ENCODE measurements at places on chromosomes 5 and 9.
A peak's percentile ranks its signal among the peaks of the same experiment; 100 is the strongest.

DNA sequence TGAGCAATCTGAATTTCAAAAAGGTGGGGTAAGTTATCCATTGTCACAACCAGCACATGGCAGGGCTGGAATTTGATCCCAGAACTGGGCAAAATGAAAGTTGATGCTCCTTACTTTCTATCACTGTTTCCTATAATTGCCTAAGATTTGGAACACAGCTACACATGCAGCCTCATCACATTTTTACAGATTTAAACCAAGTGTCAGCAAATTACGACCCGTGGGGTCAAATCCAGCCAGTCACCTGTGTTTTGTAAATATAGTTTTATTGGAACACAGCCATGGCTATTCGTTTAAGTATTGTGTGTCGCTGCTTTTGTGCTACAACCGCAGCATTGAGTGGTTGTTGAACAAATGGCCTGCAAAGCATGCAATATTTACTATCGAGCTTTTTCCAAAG lies 94.3 kb downstream of the SREK1 start:
- DNase-seq: no peak

- DNase-seq: peak; percentile 42
Observed at GRCh38 chr5:23507278-23507685, at the start of gene PRDM9. Gene PRDM9 (plus strand): TSS chr5:23507609. CDS start chr5:23509034, 1,425 bp downstream.

GRCh38 chr5:68409259-68409658 lies 193.7 kb downstream of the PIK3R1 start:
- DNase-seq: no peak

- DNase-seq: no peak
Observed at GRCh38 chr9:69079186-69079585, 43.6 kb downstream of the FXN start.

GRCh38 chr5:139494256-139494655 lies 11.7 kb upstream of the STING1 start:
- no peak for DNase-seq

GRCh38 chr9:91522481-91522880 lies 98.8 kb upstream of the NFIL3 start:
- DNase-seq: no peak

- peak; percentile 81 for DNase-seq
Observed at GRCh38 chr5:94366811-94367210, 251.6 kb downstream of the KIAA0825 start.

- no peak for DNase-seq
Observed at GRCh38 chr5:127227881-127228280, 62.7 kb upstream of the MEGF10 start.

GRCh38 chr9:119556129-119556875 lies 187.1 kb upstream of the BRINP1 start:
- DNase-seq: peak; percentile 30

GRCh38 chr5:134130239-134130945 lies 15.9 kb downstream of the TCF7 start:
- DNase-seq: no peak

- no peak for DNase-seq
Observed at GRCh38 chr9:112158656-112159367, 16.3 kb downstream of the SUSD1 start.

DNA sequence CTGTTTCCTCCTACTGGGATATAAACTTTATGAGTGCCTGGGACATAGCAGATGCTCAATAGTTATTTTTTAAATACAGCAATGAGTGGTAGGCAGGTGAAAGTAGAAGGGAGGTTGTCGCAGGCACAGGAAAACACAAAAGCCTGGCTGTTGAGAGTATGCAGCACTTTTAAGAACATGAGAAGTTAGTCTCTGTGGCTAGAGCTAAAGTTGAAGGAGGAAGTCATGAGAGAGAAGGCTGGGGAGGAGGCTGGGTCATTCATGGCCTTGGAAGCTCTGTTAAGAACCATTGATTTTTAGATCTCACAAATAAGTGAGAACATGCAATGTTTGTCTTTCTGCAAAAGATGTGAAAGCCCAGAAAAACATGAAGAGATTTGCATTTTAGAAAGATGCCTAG lies 126.7 kb downstream of the PRKACG start:
- DNase-seq: no peak

DNA sequence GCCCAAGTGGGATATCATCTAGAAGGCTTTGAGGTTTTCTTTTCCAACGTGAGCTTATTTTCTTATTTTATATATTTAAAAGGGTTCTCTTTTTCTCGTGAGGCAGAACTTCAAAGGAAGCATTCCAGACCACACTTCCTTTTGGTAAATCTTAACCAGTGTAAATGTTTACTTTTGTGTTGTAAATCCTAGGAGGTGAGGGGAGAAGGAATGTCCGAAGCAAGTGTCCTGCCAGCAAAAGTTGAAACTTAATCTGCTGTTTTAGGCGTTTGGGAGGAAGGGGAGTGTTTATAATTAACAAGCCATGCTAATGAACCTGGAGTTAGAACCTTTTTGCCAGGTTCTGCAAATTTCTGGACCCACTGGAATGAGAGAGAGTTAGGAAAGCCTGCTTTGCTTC lies 37.9 kb downstream of the WWC1 start:
- peak; percentile 35 for DNase-seq

- no peak for DNase-seq
Observed at GRCh38 chr5:91670563-91670962, 287.4 kb upstream of the ARRDC3 start.

DNA sequence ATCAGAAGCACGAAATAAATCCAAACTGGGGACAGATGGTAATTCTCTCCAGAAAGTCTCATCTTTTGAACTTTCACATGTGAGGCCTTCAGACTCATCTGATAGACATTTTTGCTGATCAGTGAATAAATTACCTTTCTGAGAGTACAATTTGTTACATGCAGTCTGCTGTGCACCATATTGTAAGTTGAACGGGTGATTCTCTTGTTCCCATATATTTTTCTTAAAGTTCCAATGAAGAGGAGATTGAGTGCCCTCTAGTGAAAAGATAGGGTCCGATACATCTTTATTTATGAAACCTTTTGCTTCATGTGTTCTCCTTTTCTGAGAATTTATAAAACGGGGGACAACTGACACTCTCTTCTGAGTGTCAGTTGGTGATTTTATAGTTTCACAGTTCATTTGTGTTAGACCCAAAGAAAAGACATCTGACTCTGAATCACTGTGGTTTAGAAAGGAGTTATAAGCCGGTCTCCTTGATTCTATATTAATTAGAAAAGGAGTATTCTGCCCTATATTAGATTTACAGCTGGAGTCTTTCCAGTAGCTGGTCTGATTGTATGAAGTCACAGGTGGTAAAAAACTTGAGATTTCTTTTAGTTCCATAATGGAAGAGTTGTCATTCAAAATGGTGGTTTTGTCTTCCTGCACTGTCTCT lies 30.4 kb downstream of the GNG10 start:
- no peak for DNase-seq
